ENCODE measurements at places on chromosomes 13 and 19. TPM values are rescaled to one million over a fixed set of nuclear protein-coding genes. Genes with fewer than 3 reads are reported as not detected.

- no peak for DNase-seq
These were observed 74.7 kb downstream of the GADD45B start for GRCh38 chr19:2550431-2551171.

Gene ZNF136
- total RNA-seq = 4.6 TPM

Gene GJB6
- total RNA-seq = not detected

Gene SMAD9
- total RNA-seq = 2.3 TPM
